NCI-H446 (cell line): ENCODE measurements at places on chromosomes 12 and 14.
A peak's percentile ranks its signal among the peaks of the same experiment; 100 is the strongest.

- no peak for DNase-seq
These were observed 660 bp upstream of the HCFC2 start for GRCh38 chr12:104063712-104064030.

DNA sequence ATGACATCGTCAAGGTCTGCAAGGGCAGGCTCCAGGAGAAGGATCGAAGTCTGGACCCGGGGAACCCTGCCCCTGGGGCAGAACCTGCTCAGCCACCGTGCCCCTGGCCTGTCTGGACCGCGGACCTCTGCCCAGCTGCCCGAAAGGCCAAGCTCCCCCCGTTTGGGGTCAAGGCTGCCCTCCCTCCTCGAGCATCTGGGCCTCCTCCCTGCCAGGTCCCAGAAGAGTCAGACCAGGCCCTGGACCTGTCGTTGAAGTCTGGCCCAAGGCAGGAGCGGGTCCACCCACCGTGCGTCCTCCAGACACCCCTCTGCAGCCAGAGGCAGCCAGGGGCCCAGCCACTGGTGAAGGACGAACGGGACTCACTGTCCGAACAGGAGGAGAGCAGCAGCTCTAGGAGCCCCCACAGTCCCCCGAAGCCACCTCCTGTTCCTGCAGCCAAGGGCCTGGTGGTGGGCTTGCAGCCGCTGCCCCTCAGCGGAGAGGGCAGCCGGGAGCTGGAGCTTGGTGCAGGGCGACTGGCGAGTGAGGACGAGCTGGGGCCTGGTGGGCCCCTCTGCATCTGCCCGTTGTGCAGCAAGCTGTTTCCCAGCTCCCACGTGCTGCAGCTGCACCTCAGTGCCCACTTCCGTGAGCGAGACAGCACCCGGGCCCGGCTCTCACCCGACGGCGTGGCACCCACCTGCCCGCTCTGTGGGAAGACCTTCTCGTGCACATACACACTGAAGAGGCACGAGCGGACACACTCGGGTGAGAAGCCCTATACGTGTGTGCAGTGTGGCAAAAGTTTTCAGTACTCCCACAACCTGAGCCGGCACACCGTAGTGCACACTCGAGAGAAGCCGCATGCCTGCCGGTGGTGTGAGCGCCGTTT lies 856 bp downstream of the ZBTB42 start:
- no peak for DNase-seq

- DNase-seq = no peak
These were observed 75.0 kb downstream of the TRMT5 start for GRCh38 chr14:60905923-60906322.

GRCh38 chr14:77141214-77142004 lies at the start of gene ZDHHC22:
ZDHHC22 (minus strand) TSS chr14:77141791; CDS start chr14:77139738, 2,053 bp downstream.
- DNase-seq = peak; percentile 85

- no peak for DNase-seq
These were observed 84.7 kb downstream of the DACT1 start for GRCh38 chr14:58722441-58722840.

DNA sequence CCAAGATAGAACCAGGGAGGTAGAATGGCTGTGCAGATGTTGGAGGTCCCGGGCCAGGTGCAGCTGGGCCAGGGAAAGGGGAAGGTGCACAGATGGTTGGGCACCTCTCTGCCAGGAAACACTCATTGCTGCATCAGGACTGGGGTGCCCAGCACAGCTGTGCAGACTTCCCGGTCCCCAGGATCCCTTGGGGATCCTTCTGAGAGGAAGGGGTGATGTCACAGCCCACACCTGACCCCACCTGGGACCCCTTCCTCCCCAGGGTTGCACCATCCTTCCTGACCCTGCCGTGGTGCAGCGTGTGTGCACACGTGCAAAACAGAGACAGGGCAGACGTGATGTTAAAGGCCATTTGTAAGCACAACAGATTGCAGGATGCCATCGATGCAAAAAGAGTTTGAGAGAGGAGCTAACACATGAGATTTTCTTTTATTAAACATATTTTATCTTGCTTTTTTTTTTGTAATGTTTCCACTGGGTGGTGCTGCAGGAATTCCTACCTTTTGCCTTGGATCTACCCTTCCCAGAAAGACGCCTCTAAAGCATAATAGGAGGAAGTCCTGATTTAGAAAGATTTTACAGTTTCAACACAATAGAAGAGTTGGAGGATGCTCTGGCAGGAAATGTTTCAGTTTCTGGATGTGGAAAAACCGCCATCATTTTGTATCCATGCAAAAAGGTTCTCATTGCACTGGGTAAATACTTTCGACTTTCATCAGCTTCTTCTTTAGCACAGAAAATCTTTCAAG lies 14.8 kb downstream of the ELK3 start:
- DNase-seq = no peak

DNA sequence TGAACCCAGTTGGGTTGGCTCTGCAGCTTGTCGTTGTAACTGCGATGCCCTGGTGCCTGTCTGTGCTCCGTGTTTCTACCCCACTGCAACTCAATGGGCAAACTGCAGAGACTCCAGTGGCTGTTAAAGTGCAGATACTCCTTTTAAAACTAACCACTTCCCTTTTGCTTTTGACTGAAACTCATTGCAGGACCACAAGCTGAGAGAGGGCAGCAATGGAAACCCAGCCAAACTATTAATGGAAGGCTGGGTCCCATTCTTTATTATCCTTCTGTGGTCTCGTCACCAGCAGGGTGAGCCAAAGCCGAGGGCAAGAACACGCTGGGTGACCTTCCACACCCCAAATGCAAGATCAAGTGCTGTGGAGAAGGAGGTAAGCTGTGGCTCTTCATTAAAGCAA lies 910.4 kb downstream of the VRK1 start:
- DNase-seq = no peak

GRCh38 chr12:3257411-3257810 lies 180.2 kb downstream of the TSPAN9 start:
- no peak for DNase-seq

DNA sequence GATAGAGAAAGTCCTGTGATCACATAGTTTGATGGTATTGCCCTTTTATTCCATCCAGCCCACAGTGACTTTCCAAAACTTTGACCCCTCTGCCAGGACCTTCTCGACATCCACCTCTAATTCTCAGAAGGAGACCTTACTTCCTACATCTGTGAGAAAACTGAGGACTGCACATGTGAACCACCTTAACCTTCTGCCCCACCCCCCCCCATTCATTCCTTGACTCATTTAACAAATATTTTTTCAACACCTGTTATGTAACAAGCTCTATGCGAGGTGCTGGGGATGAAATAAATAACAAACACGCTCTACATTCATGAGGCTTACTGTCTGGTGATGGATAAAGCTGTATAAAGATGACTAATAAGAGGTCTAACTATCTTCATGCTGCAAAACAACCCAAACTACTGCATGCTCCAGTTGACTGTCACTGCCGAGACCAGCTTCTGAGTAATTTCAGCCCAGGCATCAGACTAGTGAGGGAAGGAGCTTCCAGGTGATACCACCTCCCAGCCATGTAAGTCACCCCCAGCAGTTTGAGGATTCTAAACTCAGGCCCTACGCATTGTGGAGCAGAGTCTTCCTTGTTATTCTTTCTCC lies 1.9 kb upstream of the HAL start:
- no peak for DNase-seq

GRCh38 chr12:28017873-28018255 lies 45.3 kb upstream of the PTHLH start:
- no peak for DNase-seq

- no peak for DNase-seq
These were observed 34.4 kb downstream of the PROX2 start for GRCh38 chr14:74841230-74842207.

- DNase-seq = peak; percentile 79
These were observed 36.1 kb upstream of the OR5AU1 start for GRCh38 chr14:21191809-21192446.

DNA sequence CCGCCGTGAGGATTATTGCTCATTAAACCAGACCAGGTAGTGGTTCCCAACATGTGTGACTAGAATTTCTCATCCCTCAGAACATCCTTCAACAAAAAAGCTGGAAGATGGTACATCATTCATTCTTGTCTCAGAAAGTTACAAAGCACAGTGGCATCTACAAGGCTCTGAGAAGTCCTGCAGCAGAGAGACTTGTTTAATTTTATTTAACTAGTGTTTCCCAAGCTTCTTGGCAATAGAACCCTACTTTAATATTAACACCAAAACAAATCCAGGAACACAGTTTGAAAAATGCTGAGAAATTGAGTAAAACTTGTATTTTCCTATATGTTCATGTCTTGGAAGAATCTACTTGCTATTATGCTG lies 54.8 kb downstream of the PLXNC1 start:
- no peak for DNase-seq

GRCh38 chr14:105201156-105201924 lies 20.2 kb upstream of the NUDT14 start:
- DNase-seq = no peak
